Upper lobe of right lung (tissue), 1 donor: ENCODE measurements at places on chromosomes 3 and 15. TPM values are rescaled to one million over a fixed set of nuclear protein-coding genes. Genes with fewer than 3 reads are reported as not detected.

DNA sequence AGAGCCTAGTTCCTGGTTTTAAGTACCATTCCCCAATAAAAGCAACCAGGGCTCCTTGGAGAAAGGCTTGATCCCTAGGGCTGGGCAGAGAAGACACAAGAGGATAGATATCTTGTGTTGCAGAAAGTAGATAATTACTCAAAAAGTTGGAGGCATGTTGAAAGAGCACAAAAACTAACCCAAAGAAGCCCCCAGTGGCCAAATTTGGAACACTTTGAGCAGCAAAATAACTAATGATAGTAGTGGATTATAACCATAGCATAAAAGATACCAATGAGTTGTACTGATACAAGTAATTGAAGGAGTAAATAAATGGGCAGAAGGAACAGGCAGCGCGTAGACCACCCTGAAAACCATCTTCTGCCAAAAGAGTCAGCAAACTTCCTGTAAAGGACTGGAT is 12.0 kb downstream of the EXOSC7 start:
- peaks cover 30% of the 10 kb centered on the region for H3K4me1 ChIP-seq
- no peak overlapping the region for H3K4me3 ChIP-seq
- DNase-seq, result no peak
- H3K36me3 ChIP-seq, result peaks cover 30% of the 10 kb centered on the region
- H3K27ac ChIP-seq, result no peak overlapping the region
- no peaks in the 10 kb centered on the region for H3K27me3 ChIP-seq

DNA sequence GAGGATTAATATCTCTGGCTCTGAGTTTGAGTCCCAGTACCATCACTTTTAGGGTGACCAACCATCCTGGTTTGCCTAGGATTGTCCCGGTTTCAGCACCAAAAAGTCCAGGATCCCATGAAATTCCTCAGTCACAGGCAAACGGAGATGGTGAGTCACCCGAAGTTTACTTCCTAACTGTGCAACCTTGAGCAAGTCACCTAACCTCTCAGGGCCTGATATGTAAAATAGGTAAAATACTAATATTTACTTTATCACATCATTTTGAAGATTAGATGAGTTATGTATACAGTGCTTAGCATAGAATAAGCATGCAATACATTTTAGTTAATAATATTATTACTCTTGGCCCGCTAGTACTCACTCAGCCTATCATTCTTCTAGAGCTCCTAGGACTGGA is 91.1 kb upstream of the KCNMB2 start:
- no peaks in the 10 kb centered on the region for H3K4me1 ChIP-seq
- no peaks in the 10 kb centered on the region for H3K36me3 ChIP-seq
- no peak overlapping the region for H3K4me3 ChIP-seq
- H3K27ac ChIP-seq, result no peak overlapping the region

- no peaks in the 10 kb centered on the region for H3K4me1 ChIP-seq
- H3K27me3 ChIP-seq, result no peaks in the 10 kb centered on the region
- H3K4me3 ChIP-seq, result no peak overlapping the region
- H3K36me3 ChIP-seq, result no peaks in the 10 kb centered on the region
These were observed 40.9 kb downstream of the GABRB3 start for GRCh38 chr15:26731965-26732364.

DNA sequence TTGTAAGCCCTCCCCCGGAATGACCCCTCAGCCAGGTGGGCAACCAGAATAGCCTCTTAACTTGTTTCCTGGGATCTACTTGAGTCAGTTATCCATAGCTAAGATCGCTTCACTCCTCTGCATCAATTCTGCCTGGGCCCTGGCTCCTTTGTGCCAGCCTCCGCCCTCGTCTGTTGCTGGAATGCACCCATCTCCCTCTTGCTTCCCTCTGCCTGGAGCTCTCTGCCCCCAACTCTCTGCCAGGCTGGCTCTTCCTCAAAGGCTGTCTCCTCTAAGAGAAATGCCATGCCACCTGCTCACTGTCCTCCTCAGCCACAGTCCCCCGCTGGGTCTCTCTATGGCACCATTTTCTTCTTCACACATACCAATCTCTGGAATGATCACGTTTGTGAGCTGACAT is 240.8 kb downstream of the ADAMTS17 start:
- DNase-seq, result no peak
- H3K36me3 ChIP-seq, result no peaks in the 10 kb centered on the region
- no peaks in the 10 kb centered on the region for H3K27me3 ChIP-seq
- no peak overlapping the region for H3K27ac ChIP-seq
- H3K4me3 ChIP-seq, result no peak overlapping the region

DNA sequence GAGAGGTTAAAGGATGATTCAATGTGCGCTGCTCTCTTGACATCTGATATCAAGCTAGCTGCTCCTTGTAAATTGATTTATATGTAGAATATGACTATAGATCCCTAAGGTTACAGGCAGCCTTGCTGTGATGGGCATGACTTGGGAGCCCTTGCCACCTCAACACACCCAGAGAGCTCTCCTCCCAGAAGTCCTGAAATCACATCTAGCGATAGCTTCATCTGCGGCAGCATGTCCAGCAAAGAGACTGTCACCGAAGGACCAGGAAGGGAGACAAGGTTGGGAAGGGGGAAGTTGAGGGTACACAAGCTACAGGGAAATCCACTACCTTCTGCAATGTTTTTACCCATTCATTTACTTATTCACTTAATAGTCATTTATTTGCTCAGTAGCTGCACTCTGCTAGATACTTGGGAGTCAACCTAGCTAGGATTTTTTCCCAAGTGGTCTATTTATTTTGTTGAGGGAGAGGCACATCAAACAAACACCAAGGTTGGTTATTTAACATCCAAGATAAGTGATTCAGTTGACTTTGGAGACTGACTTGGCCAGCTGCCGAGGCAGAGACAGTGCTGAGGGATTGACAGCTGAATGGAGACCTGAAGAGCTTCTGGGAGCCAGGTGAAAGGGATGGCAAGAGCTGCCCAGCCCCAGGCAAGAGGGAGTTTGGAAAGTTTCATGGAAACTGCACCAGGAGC is 205.8 kb upstream of the IL12A start:
- no peaks in the 10 kb centered on the region for H3K36me3 ChIP-seq
- H3K4me3 ChIP-seq, result no peak overlapping the region
- DNase-seq, result no peak

GRCh38 chr3:193980326-193980725 is 155.6 kb upstream of the HES1 start:
- H3K4me1 ChIP-seq, result peaks cover 11% of the 10 kb centered on the region
- no peaks in the 10 kb centered on the region for H3K36me3 ChIP-seq
- H3K4me3 ChIP-seq, result no peak overlapping the region
- H3K27me3 ChIP-seq, result no peaks in the 10 kb centered on the region
- no peak overlapping the region for H3K27ac ChIP-seq

DNA sequence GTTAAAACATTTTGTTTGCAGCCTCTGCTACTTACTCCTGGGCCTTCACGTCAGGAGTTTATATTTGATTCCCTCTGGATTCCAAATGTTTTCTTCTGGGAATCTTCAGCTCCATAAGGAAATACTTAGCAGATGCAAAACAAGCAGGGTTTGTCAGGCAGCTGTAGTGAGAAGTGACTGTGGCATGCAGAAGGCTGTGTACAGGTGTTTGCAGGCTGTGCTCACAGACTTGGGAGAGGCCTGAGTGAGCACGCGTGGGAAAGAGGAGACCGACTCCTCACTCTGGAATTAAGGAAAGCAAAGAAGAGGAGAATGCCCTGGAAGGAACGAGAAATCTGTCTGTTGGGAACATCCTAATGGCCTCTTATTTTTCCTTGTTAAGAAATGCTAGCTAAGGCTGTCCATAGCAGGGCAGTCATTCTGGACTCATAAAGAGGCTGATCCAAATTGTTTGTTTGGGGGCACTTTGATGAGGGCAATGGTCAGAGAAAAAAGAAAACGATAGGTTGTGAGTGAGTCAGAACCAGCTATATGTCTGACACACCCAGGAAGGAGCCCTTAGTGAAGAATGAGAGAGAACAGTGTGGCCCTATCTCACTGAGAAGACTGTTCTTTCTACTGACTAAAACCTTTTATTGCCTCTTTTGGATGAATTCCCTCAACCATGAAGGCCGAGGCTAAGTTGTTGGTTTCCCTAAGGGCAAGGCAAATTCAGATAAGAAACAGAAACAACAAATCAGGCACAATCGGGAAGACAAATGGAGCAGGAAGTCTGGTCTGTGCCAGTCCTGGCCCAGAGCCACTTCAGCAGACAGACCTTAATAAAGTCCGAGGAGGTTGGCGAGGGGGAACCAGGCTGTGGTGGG is 82.6 kb downstream of the TGFBR2 start:
- H3K27ac ChIP-seq, result peak overlapping the region; percentile 37
- no peaks in the 10 kb centered on the region for H3K27me3 ChIP-seq
- peaks cover 85% of the 10 kb centered on the region for H3K4me1 ChIP-seq
- H3K36me3 ChIP-seq, result peaks cover 80% of the 10 kb centered on the region
- H3K4me3 ChIP-seq, result no peak overlapping the region

- H3K27ac ChIP-seq, result peak overlapping the region; percentile 85
- DNase-seq, result peak; percentile 62
- H3K4me1 ChIP-seq, result peaks cover 36% of the 10 kb centered on the region
- H3K36me3 ChIP-seq, result no peaks in the 10 kb centered on the region
- peak overlapping the region; percentile 60 for H3K4me3 ChIP-seq
These were observed 2.4 kb downstream of the GATA2 start for GRCh38 chr3:128490650-128490914.

- no peaks in the 10 kb centered on the region for H3K27me3 ChIP-seq
- H3K27ac ChIP-seq, result no peak overlapping the region
- no peak overlapping the region for H3K4me3 ChIP-seq
- no peaks in the 10 kb centered on the region for H3K4me1 ChIP-seq
- DNase-seq, result no peak
- no peaks in the 10 kb centered on the region for H3K36me3 ChIP-seq
These were observed 29.3 kb upstream of the XYLB start for GRCh38 chr3:38317192-38317759.

GRCh38 chr15:78394026-78394425 is 44.0 kb upstream of the IREB2 start:
- H3K27me3 ChIP-seq, result no peaks in the 10 kb centered on the region
- H3K36me3 ChIP-seq, result no peaks in the 10 kb centered on the region
- DNase-seq, result no peak
- H3K4me3 ChIP-seq, result no peak overlapping the region

DNA sequence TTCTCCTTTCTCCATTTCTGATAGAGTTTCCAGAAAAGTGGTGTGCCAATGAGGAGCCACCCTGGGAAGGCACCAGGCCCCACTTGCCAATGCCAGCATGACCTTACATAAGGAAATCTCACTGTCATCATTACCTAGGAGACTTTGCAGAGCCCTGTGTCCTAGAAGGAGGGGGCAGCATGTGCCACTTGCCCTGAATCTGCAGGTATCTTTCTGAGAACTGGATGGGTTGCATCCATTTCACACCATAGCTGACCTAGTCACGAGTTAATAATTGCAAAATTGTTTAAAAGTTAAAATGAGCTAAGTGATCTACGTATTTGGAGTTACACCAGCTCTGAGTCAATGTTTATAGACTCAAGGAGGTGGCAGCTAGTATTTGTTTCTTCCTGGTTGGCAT is 14.3 kb downstream of the CA12 start:
- peak overlapping the region; percentile 30 for H3K27ac ChIP-seq
- no peaks in the 10 kb centered on the region for H3K27me3 ChIP-seq
- no peaks in the 10 kb centered on the region for H3K4me1 ChIP-seq

GRCh38 chr15:41981371-41982132 is 9.2 kb upstream of the EHD4 start:
- no peaks in the 10 kb centered on the region for H3K27me3 ChIP-seq
- no peak for DNase-seq
- peaks cover 6% of the 10 kb centered on the region for H3K4me1 ChIP-seq
- no peaks in the 10 kb centered on the region for H3K36me3 ChIP-seq

- no peak overlapping the region for H3K27ac ChIP-seq
- peaks cover 5% of the 10 kb centered on the region for H3K4me1 ChIP-seq
- H3K36me3 ChIP-seq, result no peaks in the 10 kb centered on the region
- DNase-seq, result no peak
- H3K27me3 ChIP-seq, result no peaks in the 10 kb centered on the region
These were observed 5.5 kb downstream of the SUMF1 start for GRCh38 chr3:4461468-4462090.

DNA sequence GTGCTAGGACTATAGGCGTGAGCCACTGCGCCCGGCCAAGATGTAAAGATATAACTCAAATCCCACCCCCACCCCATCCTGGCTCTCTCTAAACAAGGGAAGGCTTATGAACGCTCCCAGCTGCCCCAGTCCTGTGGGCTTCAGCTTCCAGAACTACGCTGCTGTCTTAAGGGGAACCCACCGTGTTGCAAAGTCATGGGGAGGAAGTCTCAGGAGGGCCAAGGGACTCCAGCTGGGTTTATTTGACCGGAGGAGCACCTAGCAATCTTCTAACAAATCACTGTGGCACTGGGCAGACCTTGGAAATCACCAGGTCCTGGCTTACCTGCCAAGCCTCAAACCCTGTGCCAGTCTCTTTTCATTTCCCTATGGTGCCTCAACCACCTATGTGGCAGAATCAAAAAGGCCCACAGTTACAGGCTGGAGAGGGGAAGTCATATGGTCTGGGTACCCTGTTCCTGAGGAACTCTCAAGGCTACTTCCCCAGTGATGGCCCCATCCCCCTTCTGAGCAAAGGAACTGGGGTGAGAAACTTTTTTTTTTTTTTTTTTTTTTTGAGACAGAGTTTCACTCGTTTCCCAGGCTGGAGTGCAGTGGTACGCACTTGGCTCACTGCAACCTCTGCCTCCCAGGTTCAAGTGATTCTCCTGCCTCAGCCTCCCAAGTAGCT is 83.4 kb downstream of the RBPMS2 start:
- peaks cover 58% of the 10 kb centered on the region for H3K4me1 ChIP-seq
- DNase-seq, result no peak

DNA sequence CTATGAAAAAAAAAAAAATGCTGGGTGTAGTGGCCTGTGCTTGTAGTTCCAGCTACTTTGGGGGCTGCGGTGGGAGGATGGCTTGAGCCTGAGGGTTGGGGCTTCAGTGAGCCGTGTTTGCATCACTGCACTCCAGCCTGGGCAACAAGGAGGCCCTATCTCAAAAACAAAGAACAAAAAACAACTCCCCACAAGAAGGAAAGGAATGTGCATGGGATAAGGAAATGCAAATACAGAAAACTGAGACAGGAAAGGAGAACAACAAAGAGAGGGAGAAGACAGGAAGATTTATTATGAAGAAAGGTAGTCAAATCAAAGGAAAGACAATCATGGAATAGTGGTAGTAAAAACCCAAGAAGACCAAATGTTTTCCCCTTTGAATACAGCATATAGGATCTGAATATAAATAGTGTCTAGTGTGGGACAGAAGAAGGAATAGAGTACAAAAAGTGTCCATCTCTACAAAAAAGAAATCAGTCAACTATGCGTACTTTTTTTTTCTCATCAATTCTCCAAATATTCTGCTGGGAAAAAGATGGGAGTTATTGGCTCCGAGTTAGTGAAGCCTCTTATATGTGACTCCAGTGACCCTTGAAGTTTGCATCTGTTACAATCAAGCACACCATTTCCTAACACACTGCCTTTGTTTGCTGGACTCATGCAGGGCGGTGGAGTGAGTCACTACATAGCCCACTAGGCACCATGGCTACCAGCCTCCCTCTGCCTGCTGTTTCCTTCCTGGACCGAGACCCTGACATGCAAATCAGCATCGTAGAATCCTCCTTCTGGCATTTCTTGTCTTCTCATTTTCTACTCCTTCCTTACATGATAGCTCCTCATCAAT is 101.2 kb upstream of the PTX3 start:
- no peak overlapping the region for H3K27ac ChIP-seq
- H3K4me3 ChIP-seq, result no peak overlapping the region
- no peaks in the 10 kb centered on the region for H3K4me1 ChIP-seq
- no peaks in the 10 kb centered on the region for H3K27me3 ChIP-seq
- no peaks in the 10 kb centered on the region for H3K36me3 ChIP-seq
- no peak for DNase-seq

GRCh38 chr3:171563298-171563697 is 103.1 kb upstream of the TNIK start:
- no peak overlapping the region for H3K4me3 ChIP-seq
- no peak for DNase-seq
- peaks cover 20% of the 10 kb centered on the region for H3K4me1 ChIP-seq
- no peaks in the 10 kb centered on the region for H3K36me3 ChIP-seq
- H3K27me3 ChIP-seq, result no peaks in the 10 kb centered on the region

The ARL8B gene
- total RNA-seq, result 91.5 TPM

The CSPG5 gene
- 5.4 TPM for total RNA-seq

The NR2E3 gene
- 0.26 TPM for total RNA-seq

The LTF gene
- 14.3 TPM for total RNA-seq
